ENCODE measurements at places on chromosomes 1 and 21.
A peak's percentile ranks its signal among the peaks of the same experiment; 100 is the strongest.

- no peak for DNase-seq
Observed at GRCh38 chr1:46288485-46289133, 14.8 kb downstream of the LRRC41 start.

DNA sequence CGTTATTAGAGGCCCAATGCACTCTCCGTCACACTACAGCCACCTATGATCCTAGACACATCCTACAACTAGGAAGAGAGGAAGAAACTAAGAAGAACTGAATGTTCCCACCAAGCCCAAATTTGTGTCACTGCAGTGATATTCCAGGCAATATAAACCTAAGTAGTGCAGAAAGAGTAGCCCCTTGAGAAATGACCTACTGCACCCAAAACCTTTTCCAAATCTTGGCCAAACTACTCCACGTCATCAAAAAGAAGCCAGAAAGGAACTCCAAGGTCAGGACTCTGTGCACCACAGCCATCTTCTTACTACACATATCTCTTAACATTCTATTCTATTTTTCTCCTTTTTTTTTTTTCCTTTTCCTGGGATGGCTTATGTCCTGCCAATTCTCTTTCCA, 60.2 kb downstream of the ADAMTS1 start:
- DNase-seq: no peak

DNA sequence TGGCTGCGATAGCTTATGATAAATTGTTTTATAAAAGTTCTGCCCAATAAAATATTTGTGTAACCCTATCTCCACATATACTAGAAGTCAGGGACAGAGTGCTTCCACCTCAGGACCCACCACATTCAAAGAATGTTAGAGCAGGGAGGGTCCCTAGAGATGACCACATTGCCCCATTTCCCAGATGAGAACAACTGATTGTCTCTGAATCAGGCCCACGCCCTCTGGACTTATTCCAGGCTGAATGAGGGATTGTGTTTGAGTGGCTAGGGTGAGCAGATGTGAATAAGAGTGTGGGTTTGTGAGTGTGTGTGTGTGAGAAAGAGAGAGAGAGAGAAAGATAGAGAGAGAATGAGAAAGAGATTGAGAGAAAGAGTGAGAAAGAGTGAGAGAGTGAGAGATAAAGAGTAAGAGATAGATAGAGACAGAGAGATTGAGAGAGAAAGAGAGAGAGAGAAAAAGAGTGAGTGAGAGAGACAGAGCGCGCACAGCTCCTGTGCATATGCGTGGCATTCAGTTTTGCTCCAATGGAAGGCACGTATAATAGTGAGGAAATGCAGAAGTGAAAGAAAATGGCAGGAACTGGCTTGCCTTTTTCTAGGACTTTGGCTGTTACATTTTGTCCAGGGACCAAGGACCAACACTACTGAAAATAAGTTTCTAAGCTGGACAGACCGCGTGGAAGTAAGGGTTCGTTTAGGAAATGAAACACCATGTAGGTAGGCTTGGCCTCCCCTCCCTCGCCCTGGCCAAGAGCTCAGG, 94.1 kb downstream of the ABCA4 start:
- DNase-seq: no peak

DNA sequence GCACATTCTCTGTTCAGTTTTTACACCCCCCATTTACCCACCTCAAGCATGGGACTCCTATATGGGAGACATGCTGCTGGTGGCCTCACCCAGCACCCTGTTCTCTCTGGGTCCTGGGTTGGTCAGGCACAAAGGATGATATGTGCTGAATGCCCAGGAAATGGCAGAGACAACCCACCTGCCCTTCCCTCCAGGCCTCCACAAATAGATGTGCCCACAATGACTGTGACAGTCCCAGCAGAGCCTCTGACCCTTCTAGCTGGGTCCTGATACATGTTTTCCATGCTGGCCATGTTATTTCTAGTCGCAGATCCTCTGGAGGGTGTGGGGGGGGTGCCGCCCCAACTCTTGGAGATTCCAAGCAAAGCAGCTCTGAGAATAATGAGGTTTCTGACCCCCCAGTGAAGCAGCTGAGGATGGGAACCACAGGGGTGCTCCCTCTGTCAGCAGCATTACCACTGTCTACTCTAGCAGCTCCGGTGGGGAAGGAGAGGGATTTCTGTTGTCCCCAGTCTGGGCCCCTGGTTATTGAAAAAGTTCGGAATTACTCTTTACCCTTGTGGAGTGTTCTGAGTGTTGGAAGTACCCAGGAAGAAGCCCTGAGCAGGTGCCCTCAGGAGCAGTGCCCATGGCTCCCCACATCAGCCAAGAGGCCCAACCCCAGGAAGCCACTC, 1.2 kb upstream of the CCDC28B start:
- no peak for DNase-seq

GRCh38 chr1:32992489-32993323, 28.1 kb upstream of the RNF19B start:
- DNase-seq: peak; percentile 54

GRCh38 chr21:32525282-32525681, 60.0 kb downstream of the TCP10L start:
- no peak for DNase-seq

GRCh38 chr1:214108097-214108446, 120.3 kb downstream of the PROX1 start:
- DNase-seq: no peak

DNA sequence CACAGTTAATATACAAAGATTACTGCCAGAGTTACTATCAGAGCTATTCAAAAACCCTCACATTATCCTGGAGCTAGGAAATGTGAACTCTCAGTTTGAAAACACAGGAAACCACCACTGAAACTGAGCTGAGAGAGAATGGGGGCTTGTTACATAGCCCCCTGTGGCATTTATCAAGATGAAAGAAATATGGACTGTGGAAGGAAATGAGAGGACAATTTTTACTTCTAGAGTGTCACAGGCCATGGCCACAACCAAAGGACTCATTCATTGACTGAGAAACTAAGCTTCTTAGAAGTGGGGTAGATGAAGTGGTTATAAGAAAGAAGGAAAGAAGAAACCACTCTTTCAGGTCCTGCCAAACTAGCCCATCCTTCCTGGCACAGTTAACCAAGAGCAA, 25.3 kb downstream of the DSTYK start:
- DNase-seq: no peak

- DNase-seq: no peak
Observed at GRCh38 chr1:40796939-40797667, 13.5 kb downstream of the KCNQ4 start.

- no peak for DNase-seq
Observed at GRCh38 chr1:231059566-231060193, 19.6 kb upstream of the FAM89A start.
